GM23248 (cell line): ENCODE measurements at places on chromosomes 12 and 14. TPM values are rescaled to one million over a fixed set of nuclear protein-coding genes. Genes with fewer than 3 reads are reported as not detected.

MGP gene
- total RNA-seq, result 0.86 TPM in 1 of 2 replicates, not detected in the other

MAX gene
- total RNA-seq, result 41.1 and 44.5 TPM in 2 replicates

SLC25A47 gene
- not detected in 2 replicates for total RNA-seq

TAS2R46 gene
- not detected in 2 replicates for total RNA-seq

MGAT4C gene
- not detected in 2 replicates for total RNA-seq

ARHGEF40 gene
- total RNA-seq, result 56.6 and 68.3 TPM in 2 replicates

CLEC1B gene
- total RNA-seq, result not detected in 2 replicates

LBHD2 gene
- total RNA-seq, result not detected in 2 replicates

MYO1H gene
- not detected in 2 replicates for total RNA-seq

DEPDC4 gene
- 0.13 TPM in 1 of 2 replicates, not detected in the other for total RNA-seq

FAM90A1 gene
- total RNA-seq, result not detected in 2 replicates

NTF3 gene
- 1.0 and 4.8 TPM in 2 replicates for total RNA-seq

KLHDC2 gene
- 73.9 and 82.8 TPM in 2 replicates for total RNA-seq

KLRD1 gene
- total RNA-seq, result 0.11 and 0.13 TPM in 2 replicates

KRT78 gene
- total RNA-seq, result not detected in 2 replicates

TAMALIN gene
- total RNA-seq, result 2.2 and 5.9 TPM in 2 replicates

SUOX gene
- 10.2 and 19.1 TPM in 2 replicates for total RNA-seq

VRTN gene
- not detected in 2 replicates for total RNA-seq

TAS2R20 gene
- total RNA-seq, result 1.8 and 2.5 TPM in 2 replicates
